ENCODE measurements at places on chromosomes 5 and 9.

- peaks cover 35% of the 10 kb centered on the region for H3K36me3 ChIP-seq
- peak overlapping the region; percentile 40 for H3K27ac ChIP-seq
- no peak for DNase-seq
- no peak overlapping the region for H3K4me3 ChIP-seq
- H3K4me1 ChIP-seq, result peaks cover 87% of the 10 kb centered on the region
Observed at GRCh38 chr5:157275403-157275802, 9.5 kb downstream of the CYFIP2 start.

DNA sequence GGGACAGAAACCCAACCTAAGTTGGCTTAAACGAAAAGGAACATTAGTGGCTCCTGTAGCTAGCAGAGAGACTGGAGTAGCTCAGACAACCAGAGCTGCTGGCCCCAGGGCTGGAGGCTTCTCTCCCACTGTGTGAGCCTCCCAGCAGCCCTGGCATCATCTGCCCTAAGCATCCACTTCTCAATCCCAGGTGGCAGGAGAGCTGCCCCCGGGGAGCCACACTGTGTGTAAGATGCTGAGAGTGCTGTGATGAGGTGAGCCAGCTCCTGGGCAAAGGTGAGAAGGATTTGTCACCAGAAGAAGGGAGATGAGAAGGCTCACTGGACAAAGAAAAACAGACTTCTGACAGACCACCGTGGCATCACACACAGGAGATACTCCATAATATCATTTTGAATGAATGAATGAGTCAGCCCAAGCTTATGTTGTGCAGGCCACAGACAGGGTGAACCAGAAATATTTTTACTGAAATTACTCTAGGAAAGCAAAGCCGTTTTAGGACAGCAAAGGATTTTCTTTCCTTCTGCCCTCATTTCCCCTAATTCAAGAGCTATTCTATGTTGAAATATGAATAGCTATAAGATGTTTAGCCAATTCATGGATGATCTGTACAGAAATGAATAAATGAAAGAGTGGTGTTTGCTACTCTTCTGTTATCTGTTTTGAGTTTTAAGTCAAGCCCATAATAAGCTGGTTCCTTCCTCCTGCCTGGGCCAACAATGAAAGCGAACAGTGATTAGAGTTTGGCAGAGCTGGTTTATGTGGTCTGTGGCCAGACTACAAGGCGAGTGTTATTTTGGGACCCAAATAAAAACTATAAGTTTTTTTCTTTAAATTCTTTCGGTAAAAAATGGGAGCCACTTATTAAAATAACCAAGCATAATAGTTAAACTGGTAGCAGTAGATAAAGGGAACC lies 57.4 kb upstream of the ECM2 start:
- no peaks in the 10 kb centered on the region for H3K27me3 ChIP-seq
- no peak overlapping the region for H3K4me3 ChIP-seq
- peak overlapping the region; percentile 44 for H3K27ac ChIP-seq
- no peak for DNase-seq
- peaks cover 3% of the 10 kb centered on the region for H3K4me1 ChIP-seq

DNA sequence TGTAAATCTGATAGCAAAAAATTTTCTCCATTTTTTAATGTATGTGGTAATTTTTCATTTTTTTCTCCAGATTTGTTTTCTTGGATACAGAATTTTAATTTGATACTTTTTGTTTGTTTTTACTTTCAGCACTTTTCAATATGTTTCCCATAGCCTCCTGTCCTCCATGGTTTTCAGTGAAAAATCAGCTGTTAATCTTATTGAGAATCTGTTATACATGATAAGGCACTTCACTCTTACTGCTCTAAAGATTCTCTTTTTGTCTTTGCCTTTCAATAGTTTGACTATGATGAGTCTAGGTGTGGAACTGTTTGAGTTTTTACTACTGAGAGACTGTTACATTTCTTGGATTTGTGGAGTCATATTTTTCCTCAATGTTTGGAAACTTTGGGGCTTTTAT lies 455.7 kb upstream of the NUDT12 start:
- DNase-seq, result no peak
- no peaks in the 10 kb centered on the region for H3K36me3 ChIP-seq
- H3K27me3 ChIP-seq, result no peaks in the 10 kb centered on the region

GRCh38 chr5:55471468-55471867 lies 63.3 kb downstream of the PLPP1 start:
- no peaks in the 10 kb centered on the region for H3K27me3 ChIP-seq
- H3K27ac ChIP-seq, result no peak overlapping the region
- no peak overlapping the region for H3K4me3 ChIP-seq
- no peak for DNase-seq
- peaks cover 3% of the 10 kb centered on the region for H3K36me3 ChIP-seq

DNA sequence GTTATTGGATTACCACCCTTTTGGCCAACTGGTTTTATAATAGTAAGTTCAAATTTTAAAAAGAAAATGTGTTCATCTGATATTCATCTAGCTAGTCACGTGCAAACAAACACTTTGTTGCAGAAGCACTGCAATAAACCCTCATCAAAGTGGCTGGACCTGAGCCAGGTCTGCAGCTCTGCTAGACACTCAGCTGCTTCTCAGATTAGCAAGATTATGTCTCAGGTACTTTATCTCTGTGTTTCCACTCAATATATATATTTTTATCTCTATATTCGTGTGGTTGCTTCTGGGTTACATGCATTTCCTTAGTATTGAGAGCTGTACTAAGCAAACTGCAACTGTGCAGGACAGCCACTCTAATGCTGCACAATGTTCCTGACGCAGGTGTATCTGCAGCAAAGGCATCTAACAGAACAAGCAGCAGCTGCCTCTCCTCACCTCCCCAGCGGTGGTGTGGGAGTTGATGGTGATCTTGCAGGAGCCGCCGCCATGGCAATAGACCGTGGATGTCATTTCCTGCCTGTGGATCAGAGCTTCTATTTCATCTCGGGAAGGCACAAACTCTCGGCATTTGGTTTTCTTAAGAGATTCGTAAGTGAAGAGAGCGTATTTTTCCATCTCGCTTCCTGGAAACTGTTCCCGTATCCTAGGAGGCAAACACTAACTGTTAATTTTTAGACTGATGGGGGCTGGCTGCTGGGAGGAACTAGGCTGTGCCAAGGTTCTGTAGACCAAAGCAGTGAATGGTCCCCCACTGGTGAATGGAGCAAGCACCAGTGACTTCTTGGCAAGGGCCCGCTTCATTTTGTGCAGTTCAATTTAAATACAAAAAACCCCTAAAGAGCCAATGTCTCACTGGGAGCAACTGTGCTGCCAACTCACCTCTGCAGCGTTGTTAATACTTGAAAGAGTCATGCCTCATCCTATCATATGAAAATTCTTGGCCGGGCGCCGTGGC lies 56.7 kb upstream of the RETREG1 start:
- H3K4me1 ChIP-seq, result peaks cover 15% of the 10 kb centered on the region
- peak overlapping the region; percentile 25 for H3K4me3 ChIP-seq
- H3K36me3 ChIP-seq, result no peaks in the 10 kb centered on the region
- DNase-seq, result peak; percentile 59
- H3K27ac ChIP-seq, result peak overlapping the region; percentile 16
- no peaks in the 10 kb centered on the region for H3K27me3 ChIP-seq

Measured in activated CD4-positive, alpha-beta T cell treated with anti-CD3 and anti-CD28 coated beads for 36 hours (primary cell).